Karpas-422 (cell line): ENCODE measurements at places on chromosomes 2 and 18.

- DNase-seq: no peak
Measured at GRCh38 chr2:95353055-95353575, 49.4 kb upstream of the FAHD2A start.

DNA sequence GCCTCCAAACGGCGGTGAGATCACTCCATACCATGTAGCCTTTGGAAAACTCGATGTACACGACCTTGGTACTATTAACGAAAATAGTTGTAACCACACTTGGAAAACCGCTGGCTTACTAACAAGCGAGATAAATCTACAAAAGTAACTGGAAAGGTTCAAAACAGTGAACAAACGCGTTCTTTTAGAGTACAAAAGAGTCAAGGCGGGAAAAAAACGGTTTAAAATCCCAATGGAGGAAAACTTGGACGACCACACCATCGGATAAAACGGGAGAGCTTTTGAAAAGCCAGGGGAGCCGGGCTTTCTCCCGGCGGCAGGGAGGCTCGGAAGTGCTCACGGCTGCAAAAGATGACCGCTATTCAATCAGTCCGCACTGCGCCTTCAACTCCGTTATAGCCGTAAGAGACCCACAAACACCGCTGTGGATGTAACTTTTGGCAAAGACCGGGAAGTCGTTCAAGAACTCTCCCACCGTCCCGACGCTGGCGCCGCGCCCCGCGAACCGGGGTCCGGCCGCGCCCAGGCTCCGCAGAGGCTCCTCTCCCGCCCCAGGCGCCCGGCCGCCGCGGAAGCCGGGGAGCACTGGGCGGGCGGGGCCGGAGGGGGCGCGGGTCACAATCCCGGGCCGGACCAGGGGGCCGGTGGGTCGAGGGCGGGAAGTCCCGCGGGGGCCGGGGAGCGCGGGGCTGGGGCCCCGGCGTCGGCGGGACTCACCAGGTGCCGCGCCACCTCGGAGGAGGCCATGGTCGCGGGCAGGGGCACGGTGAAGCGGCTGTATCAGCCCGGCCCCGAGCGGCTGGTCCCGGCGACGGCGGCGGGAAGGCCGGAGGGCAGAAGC is 465 bp downstream of the SEPTIN10 start:
- DNase-seq: no peak

GRCh38 chr18:14074187-14074586 is 58.0 kb downstream of the ZNF519 start:
- DNase-seq: peak; percentile 73

DNA sequence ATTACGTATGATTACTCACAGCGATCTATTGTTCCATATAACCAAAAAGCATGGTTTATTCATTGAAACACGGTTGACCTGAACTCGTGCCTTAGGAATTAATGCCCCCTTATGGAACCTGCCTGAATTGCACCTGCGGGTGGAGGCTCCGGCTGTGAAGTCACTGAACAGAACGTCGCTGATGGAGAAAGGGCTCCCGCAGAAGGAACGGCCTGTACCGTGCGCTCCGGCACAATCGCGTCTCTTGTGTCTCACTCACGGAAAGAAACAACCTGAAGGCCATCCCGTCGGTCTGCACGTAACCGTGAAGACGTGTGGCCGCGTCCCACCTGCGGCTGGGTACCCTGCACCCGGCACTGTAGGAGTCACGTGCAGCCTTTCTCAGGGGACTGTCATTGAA is 133.1 kb downstream of the NFATC1 start:
- peak; percentile 90 for DNase-seq

- no peak for DNase-seq
Measured at GRCh38 chr18:50115095-50115494, 79.9 kb downstream of the MYO5B start.

DNA sequence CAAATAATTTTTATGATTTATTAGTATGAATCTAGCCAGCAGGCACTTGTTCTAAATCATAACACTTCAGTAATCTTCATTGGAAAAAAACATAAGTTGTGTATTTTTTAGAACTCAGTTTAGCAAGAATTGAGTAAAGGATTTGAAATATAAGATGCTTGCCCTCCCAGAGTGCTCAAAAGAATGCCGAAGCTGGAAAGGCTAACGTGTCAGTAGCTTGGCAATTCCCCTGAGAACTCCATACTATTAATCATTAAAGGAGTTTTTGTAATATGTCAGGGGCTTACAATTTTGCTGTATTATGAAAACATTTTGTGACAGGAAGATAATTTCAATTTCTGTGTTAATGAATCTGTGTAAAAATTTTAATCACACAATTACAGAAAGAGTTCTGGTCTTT is 122.7 kb downstream of the GULP1 start:
- DNase-seq: no peak

- DNase-seq: no peak
Measured at GRCh38 chr2:230582851-230583283, 129.8 kb upstream of the CAB39 start.

GRCh38 chr18:49305688-49306336 is 154.6 kb downstream of the DYM start:
- DNase-seq: no peak

DNA sequence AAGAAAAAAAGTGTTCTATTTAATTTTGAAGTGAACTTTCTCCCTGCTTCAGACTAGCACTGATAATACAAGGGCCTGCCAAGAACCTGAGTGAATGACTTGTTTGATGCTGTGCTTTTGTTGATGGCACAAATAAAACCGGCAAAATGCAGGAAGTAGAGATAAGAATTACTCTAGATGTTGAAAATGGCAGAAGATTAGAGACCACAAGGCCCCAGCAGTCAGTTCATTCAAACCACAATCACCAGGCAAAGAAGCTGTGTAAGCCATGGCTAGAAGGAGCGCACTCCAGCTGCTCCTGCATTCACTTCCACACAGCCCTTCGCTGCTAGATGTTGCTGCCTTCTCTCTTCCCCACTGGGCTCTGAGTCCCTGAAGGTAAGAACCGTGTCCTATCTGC is 297.1 kb downstream of the AGPS start:
- DNase-seq: no peak

DNA sequence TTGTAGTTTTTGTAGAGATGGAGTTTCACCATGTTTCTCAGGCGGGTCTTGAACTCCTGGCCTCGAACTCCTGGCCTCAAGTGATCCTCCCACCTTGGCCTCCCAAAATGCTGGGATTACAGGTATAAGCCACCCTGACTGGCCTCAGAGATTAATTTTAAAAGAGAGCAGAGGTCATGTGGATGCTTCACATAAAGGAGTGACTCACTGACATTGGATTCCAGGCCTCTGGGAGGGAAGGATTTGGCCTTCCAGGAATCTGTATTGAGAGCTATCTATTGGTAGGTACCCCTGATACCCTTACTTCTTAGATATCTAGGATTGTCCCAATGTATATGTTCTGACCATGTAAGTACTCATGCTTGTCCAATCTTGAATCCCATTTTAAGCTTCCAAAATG is 138.4 kb downstream of the FAM161A start:
- no peak for DNase-seq

GRCh38 chr2:20135631-20136050 is 84.2 kb upstream of the LAPTM4A start:
- DNase-seq: peak; percentile 96

DNA sequence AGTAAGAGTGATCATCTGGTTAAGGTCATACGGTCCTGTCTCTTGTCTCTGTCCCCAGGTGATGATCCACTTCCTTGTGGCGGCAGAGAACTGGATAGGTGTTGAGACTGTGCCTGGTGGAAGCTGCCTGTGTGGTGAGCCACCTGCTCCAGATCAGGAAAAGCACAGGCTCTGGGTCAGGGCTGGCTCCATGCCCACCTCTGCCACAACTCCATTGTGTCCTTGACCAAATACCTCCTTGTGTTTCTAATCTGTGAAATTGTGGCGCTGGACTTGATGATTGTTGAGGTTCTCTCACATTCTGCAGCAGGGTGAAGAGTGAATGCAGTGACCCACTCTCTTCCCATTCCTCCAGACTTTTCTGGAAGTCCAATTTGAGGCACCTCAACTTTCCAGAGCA is 45.7 kb upstream of the EN1 start:
- no peak for DNase-seq

GRCh38 chr18:10552226-10552625 is 26.4 kb downstream of the NAPG start:
- DNase-seq: no peak

GRCh38 chr2:214377286-214377624 is 33.6 kb upstream of the VWC2L start:
- DNase-seq: no peak

DNA sequence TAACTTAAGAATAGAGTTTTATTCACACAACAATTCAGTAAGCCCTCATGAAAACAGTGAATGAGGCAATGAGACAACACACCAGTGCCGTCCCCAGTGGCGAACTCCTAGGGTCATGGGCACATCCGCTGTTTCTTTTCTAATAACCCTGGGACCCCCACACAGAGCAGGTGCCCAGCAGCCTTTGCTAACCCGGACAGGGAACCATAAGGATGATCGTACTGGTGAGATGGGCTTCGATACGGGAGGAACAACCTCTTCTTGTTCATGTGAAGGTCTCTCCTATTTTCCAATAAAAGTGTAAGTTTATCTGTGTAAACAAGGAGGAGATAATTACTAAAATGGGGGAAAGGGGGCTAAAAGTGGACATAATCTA is 97.4 kb upstream of the MGAT4A start:
- DNase-seq: no peak

- DNase-seq: no peak
Measured at GRCh38 chr2:207515671-207516070, 14.1 kb upstream of the CREB1 start.

GRCh38 chr2:212914392-212914791 is 237.0 kb downstream of the IKZF2 start:
- DNase-seq: no peak

GRCh38 chr2:148906124-148906523 is 31.1 kb downstream of the KIF5C start:
- no peak for DNase-seq

DNA sequence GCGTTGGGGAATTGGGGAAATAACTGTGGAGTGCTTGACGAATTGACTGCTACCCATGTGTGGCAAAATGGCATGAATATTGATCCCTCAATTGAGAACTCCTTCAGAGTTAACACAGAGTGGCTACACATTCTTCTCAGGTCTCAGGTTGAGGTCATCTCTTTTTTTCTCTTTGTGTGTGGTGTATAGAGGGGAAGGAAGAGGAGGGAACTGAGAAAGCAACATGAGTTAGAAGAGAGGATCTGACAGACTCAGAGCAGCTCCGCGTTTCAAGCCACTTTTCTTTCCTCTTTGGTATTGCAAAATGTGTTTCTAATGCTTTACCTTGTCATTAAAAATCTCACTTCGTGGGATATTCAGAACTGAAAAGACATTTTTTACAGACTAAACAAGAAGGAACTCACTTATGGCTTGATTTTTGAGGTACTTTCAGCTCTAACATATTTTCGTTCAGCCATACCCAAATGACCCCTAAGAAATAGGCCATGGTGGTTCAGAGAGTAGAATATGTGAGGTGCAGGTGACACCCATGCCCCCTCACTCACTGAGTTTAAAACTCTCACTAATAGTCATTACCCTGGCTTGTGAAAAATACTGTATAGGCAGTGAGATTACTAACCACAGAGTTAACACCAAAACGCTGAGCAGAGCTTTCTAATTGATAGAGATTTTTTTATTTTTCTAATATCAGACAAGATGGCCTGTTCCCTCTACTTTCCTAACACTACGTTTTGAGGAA is 22.5 kb downstream of the STAT4 start:
- no peak for DNase-seq

GRCh38 chr2:109513749-109514588 is 99.8 kb downstream of the SEPTIN10 start:
- no peak for DNase-seq

GRCh38 chr2:233003658-233004555 is 9.1 kb downstream of the NGEF start:
- no peak for DNase-seq

DNA sequence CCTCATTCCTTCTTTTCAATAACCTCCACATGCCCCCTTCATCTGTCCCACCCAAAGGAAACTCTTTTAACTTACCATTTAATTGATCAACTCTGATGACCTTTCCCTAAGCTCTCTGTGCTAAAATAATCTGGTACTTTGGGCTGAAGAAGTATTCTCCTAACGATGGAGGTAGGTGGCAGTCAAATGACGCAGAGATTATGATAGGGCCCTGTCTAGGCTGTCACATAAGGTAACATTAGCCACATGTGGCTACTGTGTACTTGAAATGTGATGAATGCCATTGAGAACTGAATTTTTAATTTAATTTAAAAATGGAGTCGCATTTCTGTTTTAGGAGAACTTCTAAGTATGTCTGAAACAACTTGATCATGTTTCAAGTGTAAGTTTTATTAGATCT is 140.5 kb upstream of the TNP1 start:
- peak; percentile 44 for DNase-seq

DNA sequence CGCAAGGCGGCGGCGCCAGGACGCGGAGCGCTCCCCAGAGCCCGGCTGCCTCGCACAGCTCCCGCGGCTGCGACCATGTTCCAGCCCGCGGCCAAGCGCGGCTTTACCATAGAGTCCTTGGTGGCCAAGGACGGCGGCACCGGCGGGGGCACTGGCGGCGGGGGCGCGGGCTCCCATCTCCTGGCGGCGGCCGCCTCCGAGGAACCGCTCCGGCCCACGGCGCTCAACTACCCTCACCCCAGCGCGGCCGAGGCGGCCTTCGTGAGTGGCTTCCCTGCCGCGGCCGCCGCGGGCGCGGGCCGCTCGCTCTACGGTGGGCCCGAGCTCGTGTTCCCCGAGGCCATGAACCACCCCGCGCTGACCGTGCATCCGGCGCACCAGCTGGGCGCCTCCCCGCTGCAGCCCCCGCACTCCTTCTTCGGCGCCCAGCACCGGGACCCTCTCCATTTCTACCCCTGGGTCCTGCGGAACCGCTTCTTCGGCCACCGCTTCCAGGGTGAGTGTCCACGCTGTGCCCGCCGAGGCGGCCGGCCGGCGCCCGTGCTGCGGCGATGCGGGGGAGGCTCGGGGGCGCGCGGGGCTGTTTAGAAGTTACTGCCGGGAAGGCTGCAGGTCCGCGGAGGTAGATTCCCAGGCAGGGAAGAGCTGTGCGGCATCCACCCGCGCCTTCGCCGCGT is 696 bp downstream of the EMX1 start:
- DNase-seq: no peak

- no peak for DNase-seq
Measured at GRCh38 chr2:112493858-112494648, 12.1 kb downstream of the TTL start.

- DNase-seq: no peak
Measured at GRCh38 chr2:45826884-45827635, 175.6 kb downstream of the PRKCE start.

DNA sequence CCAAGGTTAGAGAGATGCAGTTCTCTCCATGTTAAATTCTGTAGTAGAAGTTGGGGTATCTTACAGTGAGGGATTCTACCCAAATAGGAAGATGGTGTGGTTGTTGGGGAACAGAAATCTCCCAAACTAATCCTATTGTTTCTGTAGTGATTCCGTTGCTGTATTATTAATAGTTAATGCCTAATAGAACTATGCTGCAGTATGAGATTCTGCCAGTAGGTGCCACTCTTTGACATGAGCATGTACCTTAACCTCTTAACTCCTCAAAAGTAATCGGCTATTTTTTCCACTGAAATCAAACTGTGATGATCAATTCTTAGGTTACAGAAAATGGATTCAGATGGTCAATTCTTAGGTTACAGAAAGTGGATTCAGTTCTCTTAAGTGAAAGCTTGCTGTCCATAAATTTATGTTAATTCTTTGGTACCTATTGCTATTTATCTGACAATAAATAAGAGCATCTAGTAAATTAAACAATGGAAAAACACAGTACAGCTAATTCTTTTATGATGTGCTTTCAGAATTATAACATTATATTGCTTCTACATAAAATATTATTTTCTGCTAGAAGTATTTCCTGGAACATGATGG is 97.9 kb upstream of the DLX2 start:
- peak; percentile 75 for DNase-seq
